ENCODE measurements at places on chromosomes 6 and 20.

DNA sequence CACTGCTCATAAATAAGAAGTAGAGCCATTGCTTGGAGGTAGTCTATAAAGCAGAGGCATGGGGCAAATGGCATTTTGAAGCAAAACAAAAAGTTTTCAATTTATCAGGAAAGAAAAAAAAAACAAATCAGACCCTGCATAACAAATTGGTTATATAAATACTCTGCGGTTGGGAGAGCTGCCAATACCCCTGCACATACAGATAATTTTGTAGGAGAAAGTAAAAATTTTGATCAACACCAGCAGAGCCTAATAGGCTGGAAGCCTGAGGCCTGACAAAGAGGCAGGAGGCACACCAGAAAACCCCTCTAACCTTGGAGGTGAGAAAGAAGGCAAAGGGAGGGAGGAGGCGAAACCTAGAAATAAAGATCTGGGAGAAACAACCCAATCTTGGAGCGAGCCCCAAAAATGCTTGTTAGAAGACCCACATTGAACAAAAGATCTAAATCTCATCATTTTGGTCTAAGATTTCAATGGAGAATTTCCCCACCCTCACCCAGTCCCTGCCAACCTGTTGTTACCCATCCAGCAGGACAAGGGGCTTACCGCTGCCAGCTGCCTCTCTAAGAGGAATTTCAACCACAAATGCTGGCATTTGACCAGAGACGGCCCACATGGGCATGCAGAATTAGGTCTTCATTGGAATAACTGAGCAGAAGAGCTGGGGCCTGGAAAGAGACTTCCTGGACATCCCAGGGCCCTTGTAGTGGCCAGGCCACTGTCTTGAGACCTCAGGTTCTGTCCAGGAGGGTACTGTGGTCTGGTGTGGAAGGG lies 28.4 kb downstream of the FOXA2 start:
- DNase-seq = no peak

DNA sequence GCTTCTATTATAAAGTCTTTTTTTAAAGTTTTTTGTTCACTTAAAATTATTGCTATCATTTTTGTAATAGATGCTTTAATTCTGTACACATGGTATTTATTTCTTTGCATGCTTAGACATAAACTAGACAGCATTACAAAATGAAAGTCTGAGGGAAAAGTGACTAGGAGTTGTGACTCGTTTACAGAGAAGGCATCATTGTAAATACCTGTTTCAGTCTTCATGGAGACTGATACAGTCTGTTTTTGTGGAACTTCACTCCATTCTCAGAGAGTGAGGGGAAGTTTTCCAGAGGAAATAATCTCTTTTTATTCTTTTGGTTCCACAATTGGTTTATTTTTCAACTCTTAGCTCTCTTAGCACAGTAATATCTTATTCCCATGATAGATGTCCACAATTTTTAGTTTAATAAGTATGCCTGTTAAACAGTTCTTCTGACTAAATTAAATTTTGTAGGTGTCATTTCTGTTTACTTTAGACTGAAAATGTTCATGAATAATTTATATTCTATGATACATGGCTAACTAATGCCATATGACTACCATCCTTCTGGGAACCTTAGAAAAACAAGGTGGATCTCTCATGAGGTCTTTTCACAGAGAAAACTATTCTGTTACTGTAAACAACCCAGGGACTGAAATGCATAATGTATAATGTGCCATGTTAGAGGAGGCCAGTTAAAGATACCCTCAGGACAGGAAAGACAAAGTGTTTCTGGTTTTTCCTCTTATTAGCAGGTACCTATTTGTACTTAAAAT lies 69.2 kb downstream of the MYO6 start:
- DNase-seq = no peak

DNA sequence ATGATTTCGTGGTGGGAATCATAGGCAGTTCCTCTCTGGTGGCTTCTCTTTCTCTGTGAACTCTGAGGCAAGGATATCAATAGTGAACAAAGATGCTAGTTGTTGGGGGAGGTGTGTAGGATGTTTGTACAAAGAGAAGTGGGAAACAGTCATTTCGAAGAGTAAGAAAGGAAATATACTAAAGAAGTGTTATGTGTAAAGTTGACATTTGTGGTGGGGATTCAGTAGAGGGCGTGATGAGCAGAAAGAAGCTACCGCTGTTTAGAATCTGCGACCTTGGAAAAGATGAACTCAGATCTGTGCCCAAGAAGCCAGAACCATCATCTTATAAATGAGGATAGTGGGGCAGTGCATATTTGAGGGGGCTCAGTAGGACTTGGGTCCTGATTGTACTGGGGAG lies 11.4 kb downstream of the SLC35F1 start:
- DNase-seq = no peak

GRCh38 chr20:62695448-62696414 lies 12.9 kb upstream of the NTSR1 start:
- no peak for DNase-seq

- no peak for DNase-seq
These were observed 540.7 kb downstream of the HAO1 start for GRCh38 chr20:7399575-7399974.
